ENCODE measurements at places on chromosomes 2 and 18.

- peak; percentile 15 for DNase-seq
These were observed 14.3 kb downstream of the ARHGEF4 start for GRCh38 chr2:130850788-130851623.

GRCh38 chr18:52352920-52353319, 12.9 kb downstream of the DCC start:
- DNase-seq = no peak

DNA sequence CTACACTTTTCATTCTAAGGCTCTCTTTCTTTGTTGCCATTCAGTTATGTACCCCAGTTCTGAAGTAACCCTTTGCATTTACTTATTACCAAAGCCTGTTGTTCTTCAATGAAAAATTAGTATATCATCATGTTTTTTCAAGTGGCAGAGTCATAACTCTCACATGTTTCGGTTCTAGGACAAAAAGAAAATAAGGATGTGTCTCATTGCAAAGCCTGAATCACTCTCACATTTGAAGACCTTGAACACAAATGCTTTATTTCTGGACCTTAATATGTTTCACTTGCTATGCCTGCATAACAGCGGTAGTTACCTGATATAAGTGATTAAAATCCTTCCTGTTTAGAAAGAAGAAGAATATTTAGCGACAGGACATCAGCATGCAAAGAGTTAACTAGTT, 49.1 kb downstream of the ZEB2 start:
- DNase-seq = no peak

DNA sequence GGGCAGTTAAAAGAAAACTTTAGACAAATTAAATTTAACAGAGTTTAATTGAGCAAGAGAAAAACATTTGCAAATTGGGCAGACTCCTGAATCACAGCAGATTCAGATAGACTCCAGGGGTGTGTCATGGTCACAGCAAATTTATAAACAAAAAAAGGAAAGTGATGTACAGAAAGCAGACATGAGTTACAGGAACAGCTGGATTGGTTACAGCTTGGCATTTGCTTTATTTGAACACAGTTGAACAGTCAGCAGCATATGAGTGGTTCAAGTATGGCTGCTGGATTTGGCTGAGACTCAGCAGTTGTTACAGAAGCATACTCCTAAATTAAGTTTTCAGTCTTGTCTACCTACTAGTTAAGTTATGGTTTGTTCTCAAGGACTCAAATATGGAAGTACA, 82.3 kb upstream of the NYAP2 start:
- no peak for DNase-seq

DNA sequence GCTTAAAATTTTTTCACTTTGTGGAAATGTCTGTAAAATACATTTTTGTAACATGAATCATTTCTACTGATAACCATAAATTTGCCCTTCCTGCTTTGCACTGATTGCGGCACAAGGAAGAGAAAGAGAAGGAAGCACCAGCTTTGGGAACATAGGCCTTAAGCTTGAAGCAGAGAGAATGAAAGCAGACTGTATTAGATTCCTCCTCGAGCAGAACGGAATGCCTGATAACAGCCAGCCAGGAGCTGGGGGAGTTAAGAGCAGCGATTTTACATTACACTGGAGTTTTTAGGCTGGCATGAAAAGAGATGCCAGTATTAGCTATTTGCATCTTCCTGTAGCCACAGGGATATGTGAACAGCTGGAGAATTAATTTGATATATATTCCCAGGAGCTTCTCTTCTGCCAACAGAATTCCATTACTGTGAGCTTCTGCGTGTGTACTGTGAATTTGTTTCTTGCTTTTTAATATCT, 33.5 kb downstream of the CRIM1 start:
- peak; percentile 60 for DNase-seq

DNA sequence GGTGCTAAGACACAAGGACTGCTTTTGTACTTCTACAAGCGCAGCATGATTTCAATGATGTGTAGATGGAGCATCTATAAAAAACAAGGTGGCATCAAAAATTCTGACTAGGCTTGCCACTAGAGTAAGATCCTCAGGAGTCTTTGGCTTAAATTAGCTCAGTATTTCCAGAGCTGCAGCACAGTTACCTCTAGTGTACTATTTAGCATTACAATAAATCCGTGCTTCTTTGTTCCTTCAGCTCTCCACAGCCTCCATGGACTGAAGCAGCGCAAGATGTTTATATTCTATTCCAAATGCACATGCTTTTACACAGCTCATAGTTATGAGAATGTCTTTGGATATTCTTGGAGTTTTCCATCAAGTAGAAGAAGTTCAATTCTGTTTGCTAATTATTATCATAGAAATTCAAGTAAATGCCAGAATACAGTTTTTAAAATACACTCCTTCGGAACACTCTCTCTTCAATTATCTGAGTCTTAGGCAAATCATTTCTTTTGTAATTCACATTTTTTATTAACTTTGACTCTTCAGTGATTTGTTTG, 1133.0 kb upstream of the LRRTM1 start:
- no peak for DNase-seq

- DNase-seq = no peak
These were observed 272.5 kb downstream of the ZNF407 start for GRCh38 chr18:74869904-74870863.

DNA sequence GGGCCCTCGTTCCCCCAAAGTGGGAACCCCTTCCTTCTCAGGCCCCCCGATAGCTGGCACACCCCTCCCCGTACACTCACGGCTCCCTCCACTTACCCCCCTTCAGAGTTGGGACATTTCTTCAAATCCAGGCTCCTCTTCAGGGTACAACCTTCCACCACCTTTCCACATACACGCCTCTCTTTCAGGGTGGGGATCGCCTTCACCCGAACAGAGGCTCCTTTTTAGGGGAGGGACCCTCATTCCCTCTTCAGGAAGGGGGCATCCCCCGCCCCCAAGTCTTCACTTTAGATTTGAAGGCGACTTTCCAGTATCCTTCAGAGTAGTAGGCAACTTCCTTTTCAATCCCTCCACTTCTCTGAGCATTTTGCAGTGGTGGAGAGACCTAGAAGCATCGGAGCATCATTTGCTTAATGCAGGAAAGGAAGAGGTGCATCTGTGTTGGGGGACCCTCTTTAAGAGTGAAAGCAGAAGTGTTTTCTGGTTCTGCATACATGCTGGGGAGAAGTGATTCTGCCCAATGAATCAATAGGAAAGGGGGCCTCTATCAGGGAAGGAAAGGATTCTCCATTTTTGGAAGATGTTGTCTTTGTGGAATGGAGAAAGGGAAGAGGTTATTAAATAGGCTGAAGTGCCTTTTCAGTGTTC, 845 bp downstream of the EML4 start:
- DNase-seq = no peak

GRCh38 chr2:45690231-45690630, 38.8 kb downstream of the PRKCE start:
- no peak for DNase-seq

DNA sequence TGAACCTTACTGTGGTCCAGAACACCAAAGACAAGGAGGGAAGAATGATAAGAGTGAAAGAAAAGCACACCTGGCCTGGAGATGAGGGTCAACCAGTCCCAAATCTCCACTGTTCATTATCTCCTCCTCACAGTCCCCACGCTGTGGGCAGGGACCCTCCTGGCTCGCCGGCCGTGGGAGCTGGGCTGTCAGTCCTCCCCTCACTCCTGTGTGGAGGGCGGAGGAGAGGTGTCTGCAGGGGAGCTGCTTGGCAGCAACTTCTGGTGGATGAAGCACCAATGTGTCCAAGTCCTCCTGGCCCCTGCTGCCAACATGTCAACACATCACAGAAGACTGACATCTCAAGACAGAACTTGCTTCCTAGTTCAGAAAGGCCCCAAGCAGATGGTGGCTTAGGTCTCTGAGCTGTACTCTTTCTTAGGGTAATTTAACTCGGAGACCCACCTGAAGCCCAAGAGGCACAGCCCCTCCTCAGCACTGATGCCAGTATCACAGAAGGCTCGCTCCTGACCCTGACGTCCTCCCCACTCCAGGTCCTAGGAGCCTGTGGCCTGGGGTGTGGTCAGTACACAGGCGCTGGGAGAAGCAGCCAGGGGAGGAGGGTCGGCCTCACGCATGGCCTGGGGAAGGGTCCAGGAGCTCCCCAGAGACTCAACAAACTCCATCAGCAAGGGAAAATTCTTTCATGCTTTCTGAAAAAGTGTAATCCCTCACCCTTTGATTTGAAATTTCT, 54.5 kb downstream of the PARD6G start:
- DNase-seq = no peak

GRCh38 chr2:234130777-234131181, 80.3 kb downstream of the SPP2 start:
- peak; percentile 8 for DNase-seq

DNA sequence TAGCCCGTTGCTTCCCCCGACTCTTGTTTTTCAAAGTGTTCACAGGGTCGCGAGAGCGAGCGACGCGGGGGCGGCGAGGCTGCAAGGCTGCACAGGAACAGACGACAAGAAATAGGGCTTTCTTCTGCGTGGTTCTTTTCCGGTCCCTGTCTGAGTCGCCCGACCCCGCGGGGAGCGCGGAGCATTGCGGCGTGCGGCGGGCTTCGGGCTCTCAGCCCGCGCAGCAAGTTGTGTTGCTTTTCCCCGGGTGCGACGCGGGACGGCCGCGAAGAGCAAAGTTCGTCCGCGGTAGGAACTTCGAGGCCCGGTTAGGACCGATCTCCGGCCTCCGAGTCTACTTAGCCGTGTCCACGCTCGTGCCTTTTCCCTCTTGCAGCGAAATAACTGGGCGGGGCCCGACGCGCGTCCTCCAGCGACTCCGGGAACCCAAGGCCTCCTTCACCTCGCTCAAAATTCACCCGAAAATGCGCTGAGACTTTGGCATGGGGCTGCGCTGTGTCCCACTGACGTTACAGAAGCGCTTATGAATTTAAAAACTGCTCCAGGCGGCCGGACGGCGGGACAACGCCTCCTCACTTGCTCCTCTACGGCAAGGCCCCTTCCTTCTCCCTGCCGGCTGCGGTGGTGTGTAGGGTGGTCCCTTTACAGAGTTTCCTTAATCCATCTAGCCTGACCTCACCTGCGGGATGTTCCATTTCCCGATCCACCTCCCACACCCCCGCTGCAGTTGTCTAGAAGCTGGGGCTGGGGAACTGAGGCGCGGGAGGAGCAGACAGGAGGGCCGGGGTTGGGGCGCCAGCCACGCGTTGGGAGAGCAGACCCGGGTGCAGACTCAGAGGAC, 1.5 kb upstream of the BCL2L11 start:
- no peak for DNase-seq

DNA sequence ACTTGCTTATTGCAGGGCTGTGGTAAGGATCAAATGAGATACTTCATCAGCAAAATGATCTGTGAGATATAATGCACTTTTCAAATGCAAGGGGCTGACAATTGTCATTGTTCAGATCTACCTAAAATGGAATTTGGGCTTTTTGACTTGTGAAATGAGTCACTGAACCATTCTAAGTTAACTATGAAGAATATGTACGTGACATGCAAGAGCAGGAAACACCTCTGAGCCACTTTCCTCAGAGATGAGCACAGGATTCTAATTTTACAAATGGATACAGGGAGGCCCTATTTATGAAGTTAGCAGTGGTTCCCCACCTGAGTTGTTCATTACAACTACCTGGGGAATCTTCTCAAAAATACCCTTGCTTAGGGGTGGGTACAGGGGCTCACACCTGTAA, 26.7 kb downstream of the CTLA4 start:
- DNase-seq = no peak

- DNase-seq = peak; percentile 3
These were observed at the start of gene SCN7A for GRCh38 chr2:166494140-166494624. SCN7A (minus strand) TSS chr2:166494249; CDS start chr2:166477696, 16,553 bp downstream.

- DNase-seq = no peak
These were observed 221.9 kb downstream of the HDAC4 start for GRCh38 chr2:239178954-239179353.

DNA sequence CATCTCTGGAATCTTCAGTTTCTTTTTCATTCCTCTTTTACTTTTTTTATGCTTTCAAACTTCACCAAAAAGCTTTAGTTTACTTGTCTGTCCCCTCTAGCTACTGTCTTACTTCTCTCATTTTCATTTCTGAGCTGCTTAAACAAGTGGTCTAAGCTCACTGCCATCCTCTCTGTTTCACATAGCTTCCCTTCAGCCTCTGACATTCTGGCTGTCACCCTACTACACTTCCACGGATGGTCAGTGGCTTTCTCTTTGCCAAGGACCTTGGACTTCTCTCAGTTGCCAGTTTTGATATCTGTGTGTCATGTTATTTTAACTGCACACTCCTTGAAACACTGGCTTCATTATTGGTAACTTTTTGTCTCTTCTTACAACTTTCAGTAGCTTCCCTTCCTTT, 176.1 kb downstream of the IKZF2 start:
- DNase-seq = peak; percentile 18

DNA sequence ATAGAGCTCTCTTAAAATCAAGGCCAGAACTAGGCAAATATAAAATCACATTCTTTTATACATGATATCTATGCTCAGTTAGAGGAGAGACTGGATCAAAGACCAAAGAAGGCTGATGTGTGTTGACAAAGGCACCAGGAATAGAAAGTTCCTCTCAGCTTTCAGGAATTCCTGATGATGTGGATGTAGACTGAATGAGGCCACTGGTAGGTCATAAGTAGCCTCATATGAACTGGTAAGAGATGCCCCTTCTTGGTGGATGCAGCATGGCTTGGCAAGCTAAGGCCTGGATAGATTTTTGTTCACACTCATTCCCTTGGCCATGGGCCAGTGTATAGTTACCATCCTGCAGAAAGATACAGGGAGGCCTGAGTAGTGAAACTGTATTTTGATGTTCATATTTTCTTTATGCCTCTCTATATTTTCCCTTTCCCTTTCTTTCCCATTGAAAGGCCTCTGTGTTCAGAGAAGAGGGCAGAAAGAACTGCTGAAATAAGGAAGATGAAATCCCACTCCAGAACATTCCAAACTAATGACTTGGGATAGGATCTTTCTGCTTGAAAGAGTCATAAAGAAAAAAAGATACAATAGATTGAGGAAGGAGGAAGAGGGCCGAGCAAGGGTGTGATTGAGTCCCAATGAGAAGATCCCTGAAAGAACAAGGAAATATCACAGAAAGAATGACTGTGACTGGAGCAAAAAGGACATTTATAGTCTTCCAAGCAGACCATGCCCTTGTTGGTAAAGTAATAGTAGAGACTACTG, 2182.7 kb upstream of the PIK3C3 start:
- DNase-seq = no peak

GRCh38 chr2:205267323-205267722, 415.0 kb upstream of the NRP2 start:
- no peak for DNase-seq

- no peak for DNase-seq
These were observed 69.6 kb downstream of the THNSL2 start for GRCh38 chr2:88239781-88240180.

DNA sequence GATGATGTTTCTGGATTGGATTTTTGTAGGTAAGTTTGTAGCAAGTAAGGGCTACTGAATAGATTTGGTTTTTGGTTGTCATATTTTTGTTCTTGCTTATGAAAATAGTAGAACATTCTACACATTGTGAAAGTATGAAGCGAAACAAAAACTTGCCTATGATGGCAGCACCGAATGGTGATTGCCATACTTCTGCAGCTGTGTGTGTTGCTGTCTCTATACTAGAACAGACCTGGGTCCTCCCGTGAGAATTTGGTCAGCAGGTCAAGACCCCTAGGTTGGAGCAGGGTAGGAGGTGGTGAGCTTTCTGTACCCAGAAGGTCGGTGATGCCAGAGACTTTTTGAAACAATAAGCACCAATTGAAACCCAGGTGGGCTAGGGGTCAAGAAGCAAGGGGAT, 322.6 kb downstream of the PRKCE start:
- DNase-seq = no peak

GRCh38 chr18:28725876-28726275, 548.9 kb upstream of the CDH2 start:
- no peak for DNase-seq
